ENCODE measurements at places on chromosomes 1 and 21.

- DNase-seq, result no peak
Observed at GRCh38 chr1:66168467-66168887, 365.5 kb upstream of the SGIP1 start.

DNA sequence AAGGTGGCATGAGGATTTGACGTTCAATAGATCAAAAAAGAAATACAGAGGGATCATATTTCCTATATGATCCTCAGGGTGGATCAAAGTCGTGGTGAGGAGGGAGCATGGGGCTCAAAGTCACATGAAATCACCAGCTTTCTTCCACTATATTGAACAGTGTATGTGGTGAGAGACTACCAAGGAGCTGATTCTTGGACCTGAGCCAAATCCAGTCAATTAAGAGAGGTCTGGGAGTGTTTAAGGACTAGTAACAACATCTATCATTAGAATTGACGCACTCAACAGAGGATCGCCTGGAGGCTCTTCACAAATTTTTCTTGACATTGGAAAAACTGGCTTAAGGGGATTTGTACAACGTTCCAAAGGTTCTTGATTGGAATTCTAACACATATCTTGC lies 267.7 kb upstream of the PROX1 start:
- DNase-seq, result no peak

DNA sequence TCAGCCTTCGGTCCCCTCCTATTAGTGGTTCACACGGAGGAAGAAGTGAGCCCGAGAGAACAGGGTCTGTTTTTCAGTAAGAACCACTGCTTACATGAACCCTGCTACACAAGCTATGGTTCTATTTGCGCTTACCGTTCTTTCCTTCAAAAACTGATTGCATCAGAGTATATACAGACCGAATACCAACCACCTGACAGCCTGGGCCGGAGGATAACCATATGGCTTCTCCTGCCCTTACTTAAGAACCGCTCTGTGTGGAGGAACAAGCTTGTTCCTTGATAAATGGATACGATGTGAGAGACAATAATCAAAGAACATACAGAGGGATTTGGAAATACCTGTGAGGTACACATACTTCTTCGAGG lies 1.1 kb upstream of the KCNT2 start:
- DNase-seq, result no peak

GRCh38 chr1:184118046-184118445 lies 66.5 kb downstream of the TSEN15 start:
- DNase-seq, result no peak

- DNase-seq, result no peak
Observed at GRCh38 chr1:47859092-47859743, 138.0 kb downstream of the TRABD2B start.

- no peak for DNase-seq
Observed at GRCh38 chr21:33371366-33371765, 31.8 kb upstream of the IFNGR2 start.

- peak; percentile 20 for DNase-seq
Observed at GRCh38 chr1:39898648-39899603, 2.8 kb downstream of the MYCL start.

DNA sequence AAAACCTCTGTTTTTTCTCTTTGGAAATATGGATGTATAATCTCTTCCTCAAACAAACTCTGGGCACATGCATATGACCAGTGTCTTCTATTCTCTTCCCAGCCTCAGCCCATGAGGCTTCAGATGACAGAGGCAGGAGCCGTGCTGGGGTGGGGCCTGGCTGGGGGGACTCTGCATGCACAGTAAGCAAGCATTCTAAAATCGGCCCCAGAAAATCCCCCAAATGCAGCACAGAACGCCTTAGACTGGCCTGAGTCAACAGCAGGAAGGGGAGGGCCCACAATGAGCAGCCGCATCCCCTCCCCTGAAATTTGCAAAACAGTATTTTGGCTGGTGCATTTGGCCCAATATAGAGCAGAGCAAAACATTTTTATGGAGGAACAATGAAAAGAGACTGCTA lies 47.8 kb downstream of the ITPKB start:
- no peak for DNase-seq

DNA sequence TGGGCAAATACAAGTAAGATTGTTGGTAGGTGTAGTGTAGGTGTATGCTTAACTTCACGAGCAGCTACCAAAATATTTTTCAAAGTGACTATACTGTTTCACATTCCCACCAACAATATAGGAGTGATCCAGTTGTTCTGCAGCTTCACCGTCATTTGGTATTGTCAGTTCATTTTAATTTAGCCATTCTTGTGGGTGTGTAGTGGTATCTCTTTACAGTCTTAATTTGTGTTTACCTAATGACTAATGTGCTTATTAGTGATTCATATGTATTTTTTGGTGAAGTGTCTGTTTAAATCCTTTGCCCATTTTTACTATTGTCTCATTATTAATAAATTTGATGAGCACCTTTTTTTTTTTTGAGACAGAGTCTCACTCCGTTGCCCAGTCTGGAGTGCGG lies 35.4 kb downstream of the RCSD1 start:
- no peak for DNase-seq

- no peak for DNase-seq
Observed at GRCh38 chr1:83779565-83779964, 219.4 kb downstream of the TTLL7 start.

DNA sequence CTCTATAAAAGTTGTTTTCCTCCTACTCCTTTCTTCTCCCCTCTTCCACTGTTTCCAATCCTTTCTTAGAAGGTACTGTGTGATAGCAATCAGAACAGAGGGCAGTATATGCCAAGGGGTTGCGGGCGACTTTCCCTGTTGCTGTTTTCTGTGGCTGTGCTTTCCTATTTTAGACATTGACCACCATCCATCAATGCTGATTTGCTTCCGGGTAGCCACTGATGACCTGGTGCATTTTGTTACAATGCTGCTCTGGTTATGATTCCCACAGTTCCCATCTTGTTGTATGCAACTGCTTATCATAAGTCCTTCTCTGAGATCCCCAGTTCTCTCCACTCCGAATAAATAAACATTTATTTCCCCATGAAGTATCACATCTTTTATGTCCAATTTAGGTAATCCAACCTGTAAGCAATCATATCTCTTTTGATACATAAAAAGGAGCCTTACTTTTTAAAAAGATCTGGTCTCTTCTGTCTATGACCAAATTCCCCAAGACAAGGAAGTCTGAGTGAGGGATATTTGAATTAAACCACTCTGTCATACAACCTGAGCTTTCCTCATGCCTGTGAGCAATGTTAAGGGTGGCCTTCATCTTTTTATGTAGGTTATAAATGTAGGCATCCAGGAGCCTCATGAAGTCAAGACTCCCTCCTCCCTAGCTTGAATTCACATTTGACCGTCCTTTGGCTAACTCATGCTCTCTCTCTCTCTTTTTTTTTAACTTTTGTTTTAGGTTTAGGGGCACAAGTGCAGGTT lies 52.5 kb upstream of the CD55 start:
- DNase-seq, result no peak

DNA sequence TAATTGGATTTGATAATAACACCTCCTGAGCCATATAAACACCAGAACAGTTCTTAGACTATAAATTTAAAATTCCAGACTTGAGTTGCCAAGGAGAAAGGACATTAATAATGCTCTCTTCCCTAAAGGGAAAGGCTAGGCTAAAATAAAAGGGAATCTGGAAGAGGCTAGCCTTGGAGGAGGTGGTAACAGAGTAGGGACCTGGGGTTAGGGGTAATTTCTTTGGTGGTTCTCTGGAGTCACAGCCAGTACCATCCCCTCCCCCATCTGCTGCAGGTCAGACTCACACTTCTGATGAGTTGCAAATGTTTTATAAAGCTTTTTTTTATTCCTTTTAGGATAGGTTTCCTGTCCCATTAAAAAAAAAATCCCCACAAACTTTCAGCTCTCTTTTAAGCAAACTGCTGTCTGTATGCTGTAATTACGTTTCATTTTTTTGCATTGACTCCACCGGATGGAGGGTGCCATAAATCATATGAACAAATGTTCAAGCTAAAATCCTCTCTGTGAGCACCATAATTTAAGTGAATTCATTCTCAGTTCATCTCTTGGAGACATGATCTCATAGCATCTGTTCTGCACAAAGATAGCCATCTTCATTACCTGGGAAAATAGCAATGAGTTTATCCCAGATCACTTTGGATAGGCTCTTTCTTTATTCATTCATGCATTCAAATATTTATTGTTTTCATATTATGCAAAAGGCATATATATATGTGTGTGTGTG lies 379.6 kb downstream of the TTLL7 start:
- DNase-seq, result no peak

- DNase-seq, result no peak
Observed at GRCh38 chr21:33644383-33645074, 2.2 kb downstream of the ITSN1 start.

GRCh38 chr1:30446095-30446494 lies 277.3 kb downstream of the MATN1 start:
- DNase-seq, result no peak

DNA sequence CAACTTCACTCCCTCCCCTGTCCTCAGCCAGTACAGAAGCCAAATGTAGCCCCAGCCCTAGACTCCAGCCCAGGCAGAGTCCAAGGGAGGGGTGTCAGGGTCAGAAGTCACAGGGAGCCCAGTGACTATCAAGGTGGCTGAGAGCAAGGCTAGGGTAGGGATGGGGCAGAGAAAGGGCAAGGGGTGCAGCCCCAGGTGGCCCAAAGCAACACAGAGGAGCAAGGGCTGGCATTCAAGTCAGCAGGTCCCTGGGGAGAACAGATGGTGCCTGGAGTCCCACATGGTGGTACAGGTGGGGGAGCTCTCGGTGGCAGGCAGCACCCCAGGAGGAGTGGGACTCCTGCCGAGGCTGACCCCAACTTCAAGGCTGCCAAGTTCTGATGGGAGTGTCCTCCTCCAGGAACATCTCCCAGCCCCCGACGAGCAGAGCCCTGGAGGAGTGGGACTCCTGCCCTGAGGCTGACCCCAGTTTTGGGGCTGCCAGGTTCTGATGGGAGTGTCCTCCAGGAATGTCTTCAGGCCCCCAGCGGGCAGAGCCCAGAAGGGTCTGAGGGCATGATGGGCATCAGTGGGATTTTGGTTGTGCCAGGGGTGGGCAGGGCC lies 3.7 kb upstream of the DVL1 start:
- no peak for DNase-seq

GRCh38 chr21:30676737-30677136 lies 34.1 kb downstream of the KRTAP20-3 start:
- DNase-seq, result no peak

DNA sequence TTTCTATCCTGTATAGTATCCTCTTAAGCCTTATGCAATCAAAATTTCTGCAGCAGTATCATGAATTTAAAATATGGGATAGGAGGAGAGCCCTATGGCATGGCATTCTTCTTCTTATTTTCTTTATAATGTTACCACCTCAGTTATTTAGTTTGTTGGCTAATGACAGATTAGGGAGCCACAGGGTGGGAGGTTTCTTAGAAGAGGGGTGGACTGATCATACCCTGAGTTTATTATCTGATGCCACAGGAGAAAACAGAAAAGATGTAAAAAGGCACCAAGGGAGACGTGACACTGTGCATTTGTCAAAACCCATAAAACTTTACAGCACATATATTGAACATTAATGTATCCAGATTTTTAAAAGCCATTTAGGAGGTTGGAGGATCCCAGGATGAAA lies 66.9 kb downstream of the LRRC8D start:
- no peak for DNase-seq

GRCh38 chr1:218345673-218346390 lies 696 bp downstream of the TGFB2 start:
- DNase-seq, result peak; percentile 55

- no peak for DNase-seq
Observed at GRCh38 chr1:43764581-43764980, 57.2 kb downstream of the ST3GAL3 start.

DNA sequence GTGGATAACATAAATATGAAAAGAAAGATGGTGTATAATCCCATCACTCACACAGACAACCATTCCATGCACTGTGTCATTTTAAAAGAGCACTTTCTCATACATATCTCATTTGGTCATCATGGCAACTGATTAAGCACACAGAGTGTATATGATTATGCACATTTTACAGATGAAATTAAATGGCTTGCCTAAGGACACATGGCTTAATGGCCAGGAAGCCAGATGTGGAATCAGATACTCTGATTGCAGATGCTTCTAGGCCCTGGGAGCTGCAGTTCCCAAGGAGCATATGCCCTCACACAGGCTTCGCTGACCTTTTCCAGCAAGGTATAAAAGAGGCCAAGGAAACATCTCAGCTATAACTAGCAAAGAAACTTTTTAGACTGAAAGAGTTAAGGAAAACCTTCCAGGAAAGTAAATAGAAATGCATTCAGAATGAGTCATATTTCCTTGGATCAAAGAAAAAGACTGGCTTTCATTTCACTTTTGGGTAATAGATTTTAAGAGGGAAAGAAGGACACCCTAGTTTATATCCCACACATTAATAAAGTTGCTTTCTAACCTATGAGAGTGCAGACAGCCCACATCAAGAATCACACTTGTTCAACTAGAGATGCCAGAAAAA lies 19.6 kb upstream of the FAM89A start:
- DNase-seq, result no peak

- no peak for DNase-seq
Observed at GRCh38 chr1:6517435-6517851, 26.0 kb upstream of the PLEKHG5 start.

DNA sequence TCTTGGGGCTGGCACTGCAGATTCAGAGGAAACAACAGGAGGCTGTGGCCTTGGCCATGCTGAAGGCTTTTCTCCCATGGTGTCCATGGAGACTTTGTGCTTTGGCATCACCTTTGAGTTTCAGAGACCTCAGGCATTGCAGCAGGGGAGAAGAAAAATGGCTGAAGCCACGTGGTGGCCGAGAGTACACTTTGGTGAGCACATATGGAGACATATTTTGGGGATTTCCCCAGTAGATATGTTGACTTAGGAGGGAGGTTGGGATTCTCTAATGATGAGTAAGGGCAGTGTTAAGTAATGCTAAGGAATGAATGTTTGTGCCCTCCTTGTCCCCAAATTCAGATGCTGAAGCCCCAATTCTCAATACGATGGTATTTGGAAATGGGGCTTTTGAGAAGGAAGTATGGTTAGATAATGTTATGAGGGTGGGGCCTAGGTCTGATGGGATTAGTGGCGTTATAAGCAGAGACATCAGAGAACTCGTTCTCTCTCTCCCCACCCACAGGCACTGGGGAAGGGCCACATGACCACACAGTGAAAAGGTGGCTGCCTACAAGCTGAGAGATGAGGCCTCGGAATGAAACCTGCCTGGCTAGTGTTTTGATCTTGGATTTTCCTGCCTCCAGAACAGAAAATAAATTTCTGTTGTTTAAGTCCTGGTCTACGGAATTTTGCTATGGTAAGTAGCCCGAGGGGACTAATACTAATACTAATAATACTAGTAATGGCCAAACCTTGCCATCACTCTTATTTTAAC lies 98.6 kb downstream of the TBX19 start:
- no peak for DNase-seq

- DNase-seq, result peak; percentile 16
Observed at GRCh38 chr1:186985889-186986491, 157.2 kb downstream of the PLA2G4A start.

GRCh38 chr1:117367046-117368025 lies at the start of gene MAN1A2:
MAN1A2 (plus strand) TSS chr1:117367449; CDS start chr1:117368184, 735 bp downstream.
- peak; percentile 93 for DNase-seq

GRCh38 chr1:241706967-241707366 lies 54.9 kb downstream of the WDR64 start:
- DNase-seq, result peak; percentile 29

GRCh38 chr1:160068225-160068624 lies 1.7 kb downstream of the KCNJ10 start:
- no peak for DNase-seq

- DNase-seq, result no peak
Observed at GRCh38 chr1:173367136-173367535, 110.0 kb upstream of the PRDX6 start.

GRCh38 chr21:41368735-41369104 lies 6.9 kb downstream of the MX2 start:
- no peak for DNase-seq

- peak; percentile 45 for DNase-seq
Observed at GRCh38 chr1:54564312-54565112, 16.5 kb downstream of the ACOT11 start.
